ENCODE measurements at places on chromosomes 6 and 20. TPM values are rescaled to one million over a fixed set of nuclear protein-coding genes. Genes with fewer than 3 reads are reported as not detected.

The SLC16A10 gene
- total RNA-seq, result not detected

The TLDC2 gene
- not detected for total RNA-seq

The TFAP2C gene
- total RNA-seq, result not detected

The MUCL3 gene
- total RNA-seq, result not detected

The ENPP4 gene
- total RNA-seq, result 0.39 TPM

The SLC25A27 gene
- total RNA-seq, result 7.9 TPM

The DAAM2 gene
- total RNA-seq, result 2.5 TPM

The SIRPD gene
- total RNA-seq, result not detected

The OR2H1 gene
- total RNA-seq, result not detected

The MATN4 gene
- not detected for total RNA-seq

The TOX2 gene
- total RNA-seq, result 50.7 TPM

The SLC17A9 gene
- 17.1 TPM for total RNA-seq

The TGIF2 gene
- total RNA-seq, result 12.8 TPM

The KPNA5 gene
- total RNA-seq, result 3.1 TPM

The NEURL2 gene
- total RNA-seq, result 7.6 TPM

The EMILIN3 gene
- total RNA-seq, result under 0.01 TPM

The OPRL1 gene
- total RNA-seq, result 1.2 TPM

The LRRC73 gene
- not detected for total RNA-seq

The SPEF1 gene
- not detected for total RNA-seq

The GSTA4 gene
- 45.8 TPM for total RNA-seq

The KCNK5 gene
- total RNA-seq, result not detected

The TTBK1 gene
- total RNA-seq, result not detected

The ATXN1 gene
- 20.9 TPM for total RNA-seq

The TMEM170B gene
- total RNA-seq, result 1.0 TPM

The FAM217B gene
- 7.5 TPM for total RNA-seq

The ARMH2 gene
- not detected for total RNA-seq

The VARS2 gene
- total RNA-seq, result 14.1 TPM

The CLPSL2 gene
- not detected for total RNA-seq

The SOX18 gene
- 0.13 TPM for total RNA-seq

The FOXS1 gene
- total RNA-seq, result 1.7 TPM

The SLC22A3 gene
- total RNA-seq, result 4.0 TPM

The MED23 gene
- total RNA-seq, result 14.1 TPM

The PHF3 gene
- total RNA-seq, result 24.6 TPM

The POLR3F gene
- 9.3 TPM for total RNA-seq

The FILIP1 gene
- 0.26 TPM for total RNA-seq

The BPIFA1 gene
- not detected for total RNA-seq

The DYNLT2 gene
- total RNA-seq, result 1.0 TPM

The LINC00237 gene
- total RNA-seq, result not detected

The RPL10A gene
- 2,306 TPM for total RNA-seq

The BTNL2 gene
- not detected for total RNA-seq

All from epithelial cell of alveolus of lung (primary cell).